Adipocyte (in vitro differentiated cells): ENCODE measurements at places on chromosomes 3 and 15.

DNA sequence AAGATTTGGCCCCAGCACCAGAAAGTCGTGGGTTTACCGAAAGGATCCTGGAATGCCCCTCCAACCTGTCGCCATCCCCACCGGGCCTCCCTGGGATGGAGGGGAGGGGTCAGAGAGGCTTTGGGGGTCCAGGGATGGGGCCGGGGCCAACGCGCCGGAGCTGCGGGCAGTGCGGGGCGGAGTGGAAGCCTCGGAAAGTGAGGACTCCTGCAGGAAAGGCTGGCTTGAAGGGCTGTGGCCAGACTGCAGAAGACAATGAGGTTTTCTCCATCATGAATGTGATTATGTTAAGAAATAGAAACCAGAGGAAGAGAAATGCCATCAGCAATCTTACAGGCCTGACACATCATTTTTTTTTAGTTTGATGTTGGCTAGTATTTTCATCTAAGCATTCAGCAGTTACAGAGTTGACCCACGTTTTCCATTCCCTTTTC, 738 bp downstream of the YEATS2 start:
- peak; percentile 62 for DNase-seq

- DNase-seq: peak; percentile 74
Observed at GRCh38 chr15:49383266-49383665, 39.8 kb upstream of the FGF7 start.

GRCh38 chr3:8653800-8654408, 9.3 kb upstream of the SSUH2 start:
- no peak for DNase-seq

DNA sequence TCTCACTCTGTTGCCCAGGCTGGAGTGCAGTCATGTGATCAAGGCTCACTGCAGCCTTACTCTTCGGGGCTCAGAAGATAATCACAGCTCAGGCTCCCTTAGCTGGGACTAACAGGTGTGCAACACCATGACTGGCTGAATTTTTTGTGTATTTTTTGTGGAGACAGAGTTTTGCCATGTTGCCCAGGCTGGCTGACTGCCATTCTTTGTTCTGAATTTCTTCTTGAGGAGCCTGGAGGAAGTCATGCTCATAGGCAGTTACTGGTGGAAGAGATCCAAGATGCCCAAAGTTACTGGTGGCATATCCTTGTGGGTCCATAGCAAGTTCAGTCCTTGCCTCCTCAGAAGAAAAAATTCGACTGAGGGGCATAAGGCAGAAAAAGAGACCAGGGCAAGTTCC, 16.6 kb upstream of the UBP1 start:
- DNase-seq: no peak

GRCh38 chr3:99599894-99600293, 38.5 kb upstream of the COL8A1 start:
- DNase-seq: no peak

DNA sequence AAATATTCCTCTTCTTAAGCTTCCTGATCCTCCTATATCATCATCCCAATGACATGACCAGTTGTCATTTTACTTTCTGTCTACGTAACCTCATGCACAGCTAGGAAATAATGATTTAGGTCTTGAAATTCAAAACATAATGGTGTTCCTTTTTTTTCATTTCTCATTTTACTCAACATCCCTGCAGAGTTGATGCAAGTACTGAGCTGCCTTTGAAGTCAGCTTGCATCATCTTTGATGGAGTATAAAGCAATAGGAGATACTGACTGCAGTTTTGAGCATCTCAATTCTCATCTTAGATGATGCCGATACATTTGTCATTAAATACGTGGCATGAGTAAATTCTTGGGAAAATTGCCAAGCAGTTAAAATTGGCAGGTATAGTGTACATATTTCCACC, 346.1 kb downstream of the ZIC1 start:
- no peak for DNase-seq

DNA sequence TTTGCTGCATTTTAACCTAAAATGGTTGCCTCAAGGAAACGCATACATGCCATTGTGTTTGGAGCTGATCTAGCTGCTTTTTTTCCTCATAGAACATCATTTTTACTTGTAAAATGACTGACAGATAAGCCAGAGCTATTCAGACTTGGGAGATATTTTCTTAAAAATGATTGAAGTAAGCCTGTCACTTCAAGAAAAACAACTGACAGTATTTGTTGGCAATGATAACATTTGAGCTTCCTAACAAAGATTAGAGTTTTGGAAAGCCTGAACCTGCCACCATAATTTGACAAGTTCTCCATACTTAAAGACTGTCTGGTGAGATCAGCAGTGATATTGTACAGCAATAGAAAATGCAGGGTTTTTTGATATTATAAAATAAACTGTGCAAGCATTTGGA, 27.6 kb upstream of the MRPL3 start:
- no peak for DNase-seq

- no peak for DNase-seq
Observed at GRCh38 chr15:77504306-77504705, 83.6 kb downstream of the HMG20A start.

GRCh38 chr15:69532066-69532465, 79.4 kb downstream of the RPLP1 start:
- no peak for DNase-seq

- DNase-seq: no peak
Observed at GRCh38 chr15:70439304-70439877, 324.0 kb downstream of the UACA start.

GRCh38 chr15:90840954-90841353, 27.4 kb upstream of the FURIN start:
- DNase-seq: no peak

- no peak for DNase-seq
Observed at GRCh38 chr3:121794264-121794983, 40.4 kb downstream of the IQCB1 start.

DNA sequence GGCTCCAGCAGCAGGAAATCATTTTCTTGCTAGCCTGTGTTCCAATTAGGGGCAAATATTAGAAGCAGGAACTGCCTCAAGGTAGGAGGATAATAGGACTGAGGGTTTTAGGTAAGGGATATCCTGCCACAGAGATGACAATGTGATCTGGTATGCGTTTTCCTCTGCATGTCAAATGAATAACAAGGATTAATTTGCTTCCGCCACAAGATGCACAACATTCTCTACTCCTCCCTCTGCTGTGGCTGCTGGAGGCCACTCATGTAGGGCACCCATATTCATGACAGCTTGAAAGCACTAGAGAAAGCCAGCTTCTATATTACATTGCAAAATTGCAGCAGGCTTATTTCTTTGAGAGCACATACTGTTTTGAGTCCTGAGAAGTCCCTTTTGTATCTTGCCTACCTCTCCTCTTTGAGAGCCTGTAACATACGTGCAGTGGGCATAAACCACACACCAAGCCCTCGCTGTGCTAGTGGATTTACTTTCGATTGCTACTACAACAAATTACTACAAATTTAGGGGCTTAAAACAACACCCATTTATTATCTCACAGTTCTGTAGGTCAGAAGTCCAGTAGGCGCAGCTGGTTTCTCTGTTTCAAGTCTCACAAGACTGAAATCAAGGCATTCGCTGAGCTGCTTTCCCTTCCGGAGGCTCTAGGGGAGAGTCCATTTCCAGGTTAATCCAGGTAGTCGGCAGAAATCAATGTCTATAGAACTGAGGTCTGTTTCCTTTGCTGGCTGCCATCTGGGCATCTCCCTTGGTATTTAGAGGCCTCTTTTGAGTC, 5.9 kb upstream of the CD47 start:
- DNase-seq: no peak

DNA sequence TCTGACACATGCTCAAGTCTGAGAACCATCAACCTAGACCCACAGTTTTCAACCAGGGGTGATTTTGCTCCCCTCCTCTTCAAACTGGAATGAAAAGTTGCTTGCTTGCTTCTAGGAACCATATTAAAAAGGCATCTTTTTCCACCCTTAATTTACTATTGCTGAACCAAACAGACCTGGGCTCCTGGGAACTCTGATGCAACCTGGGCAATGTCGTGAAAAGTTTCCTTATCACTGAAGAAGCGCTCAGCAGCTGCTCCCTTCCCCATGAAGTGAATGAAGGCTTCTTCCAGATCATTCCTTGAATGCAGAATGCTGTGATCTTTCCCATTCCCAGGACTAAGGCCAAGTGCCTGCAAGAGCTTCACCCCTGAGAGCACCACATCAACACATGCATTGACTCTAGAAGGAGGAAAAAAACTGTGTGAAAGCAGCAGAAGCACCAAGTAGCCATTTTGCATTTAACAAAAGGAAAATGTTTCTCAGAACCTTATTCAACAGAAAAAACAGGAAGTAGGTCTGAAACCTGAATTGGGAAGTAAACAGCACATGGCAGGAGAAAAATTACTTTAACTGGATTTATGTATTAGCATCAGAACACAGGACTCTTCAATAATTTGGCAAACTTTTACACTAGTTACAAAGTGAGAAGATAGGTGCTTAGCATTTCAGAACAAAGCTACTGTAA, 8.7 kb downstream of the ADPGK start:
- DNase-seq: no peak

DNA sequence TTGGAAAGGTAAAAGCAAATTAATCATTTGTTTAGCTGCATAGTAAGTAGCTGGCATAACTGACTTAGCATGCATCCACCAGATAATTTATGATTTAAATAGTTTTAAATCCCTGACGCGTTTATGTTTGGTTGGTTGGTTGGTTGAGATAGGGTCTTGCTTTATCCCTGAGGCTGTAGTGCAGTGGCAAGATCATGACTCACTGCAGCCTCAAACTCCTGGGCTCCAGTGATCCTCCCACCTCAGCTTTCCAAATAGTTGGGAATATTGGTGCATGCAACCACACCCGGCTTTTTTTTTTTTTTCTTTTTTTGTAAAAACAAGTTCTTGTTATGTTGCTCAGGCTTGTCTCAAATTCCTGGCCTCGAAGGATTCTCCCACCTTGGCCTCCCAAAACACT, 263.4 kb downstream of the MCTP2 start:
- no peak for DNase-seq

GRCh38 chr3:103337179-103337845, 902.5 kb downstream of the ZPLD1 start:
- DNase-seq: peak; percentile 52

GRCh38 chr3:53166781-53167291, 5.8 kb downstream of the PRKCD start:
- DNase-seq: peak; percentile 41

GRCh38 chr3:126424039-126424717, 29.5 kb downstream of the CFAP100 start:
- no peak for DNase-seq

GRCh38 chr15:99712415-99712814, 20.8 kb downstream of the LYSMD4 start:
- DNase-seq: no peak

DNA sequence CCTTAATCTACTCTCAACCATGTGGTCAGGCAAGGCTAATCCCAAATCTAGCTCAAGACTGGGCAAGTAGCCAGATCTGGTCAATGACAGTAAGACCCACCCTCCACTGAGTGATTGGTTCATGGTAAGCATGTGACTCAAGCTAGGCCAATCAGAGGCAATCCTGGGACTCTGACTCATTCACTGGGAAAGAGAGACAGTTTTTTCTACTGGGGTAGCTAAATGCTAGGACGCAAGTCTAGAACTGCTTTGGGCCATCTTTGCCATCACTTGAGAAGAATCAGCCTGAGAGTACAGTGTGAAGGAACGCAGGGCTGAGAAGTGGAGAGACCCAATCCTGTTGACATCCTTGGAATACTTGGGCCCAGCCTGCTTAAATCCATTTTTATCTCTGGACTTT, 9.4 kb upstream of the RAD18 start:
- no peak for DNase-seq

DNA sequence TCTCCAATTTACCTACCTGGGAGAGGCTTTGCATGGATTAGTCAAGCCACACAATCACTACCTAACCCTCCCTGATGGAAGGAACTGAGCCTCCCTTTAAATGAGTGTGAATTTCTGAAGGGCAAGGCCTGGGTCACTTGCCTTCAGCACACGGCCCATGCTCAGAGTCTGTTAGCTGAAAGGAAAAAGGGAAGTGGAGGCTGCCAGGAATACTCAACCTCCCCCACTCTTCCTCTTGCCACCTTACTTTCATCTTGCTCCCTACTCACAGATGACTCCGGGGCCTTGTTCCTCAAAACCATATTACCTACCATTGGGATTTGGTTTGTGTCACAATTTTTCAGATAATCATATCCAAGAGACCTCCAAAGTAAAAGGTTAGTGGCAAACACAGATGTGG, 220.0 kb downstream of the ABHD5 start:
- no peak for DNase-seq

GRCh38 chr3:126654571-126655383, at the start of gene TXNRD3:
Gene TXNRD3, minus strand, starts transcription at chr3:126655124.
- DNase-seq: peak; percentile 90

DNA sequence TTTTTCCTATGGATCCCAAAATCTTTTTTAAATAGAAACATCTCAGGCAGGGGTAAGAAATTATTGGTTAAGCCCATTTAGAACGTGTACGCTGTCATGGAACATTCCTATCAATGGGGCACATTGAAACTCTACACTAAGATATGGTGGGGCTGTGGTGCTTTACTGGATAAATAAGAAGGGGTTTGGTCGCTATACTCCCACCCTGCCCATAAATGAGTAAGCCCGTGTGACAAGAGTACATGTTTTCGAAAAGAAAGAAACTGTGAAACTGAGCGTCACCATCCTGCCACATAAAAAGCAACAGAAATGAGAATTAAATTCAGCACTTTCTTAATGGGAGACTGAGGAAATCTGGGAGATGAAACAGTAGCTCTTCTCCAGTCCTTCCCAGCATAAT, 929.7 kb upstream of the CFAP20DC start:
- DNase-seq: no peak

DNA sequence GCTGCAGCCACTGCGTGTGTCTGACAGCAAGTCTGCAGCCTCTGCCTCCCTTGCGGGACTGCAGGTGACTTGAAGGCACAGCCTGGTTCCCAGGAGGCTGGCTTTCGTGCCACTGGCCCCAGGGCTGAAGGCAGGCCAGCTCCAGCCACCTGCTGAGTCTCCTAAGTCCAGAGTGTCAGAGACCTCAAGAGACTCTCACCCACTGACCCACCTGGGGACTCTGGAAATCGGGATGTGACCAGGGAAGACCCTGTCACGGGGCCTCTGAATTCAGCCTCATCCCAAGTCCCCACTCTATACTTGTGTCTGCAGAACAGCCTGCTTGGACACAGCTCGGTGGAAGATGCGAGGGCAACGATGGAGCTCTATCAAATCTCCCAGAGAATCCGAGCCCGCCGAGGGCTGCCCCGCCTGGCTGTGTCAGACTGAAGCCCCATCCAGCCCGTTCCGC, 16.3 kb downstream of the ISG20 start:
- DNase-seq: no peak

DNA sequence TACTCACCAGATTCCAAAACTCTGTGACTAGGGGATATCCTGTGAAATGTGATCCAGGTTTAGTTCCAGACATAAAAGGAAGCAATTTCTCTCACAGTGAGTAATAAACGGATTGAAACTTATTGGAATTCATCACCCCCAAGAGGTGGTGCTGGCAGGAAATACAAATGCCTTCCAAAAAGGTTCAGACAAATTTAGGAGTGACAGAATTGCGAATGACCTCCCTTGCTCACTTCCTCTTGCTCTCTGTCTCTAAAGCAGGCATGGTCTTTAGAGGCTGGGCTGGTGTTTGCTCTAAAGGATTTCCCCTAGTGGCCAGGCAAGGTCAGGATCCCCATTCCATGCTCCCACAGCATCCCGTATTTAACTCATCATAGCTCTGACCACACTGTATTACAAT, 449.4 kb upstream of the PPP2R3A start:
- no peak for DNase-seq
